ENCODE measurements at places on chromosomes 3 and 15. TPM values are rescaled to one million over a fixed set of nuclear protein-coding genes. Genes with fewer than 3 reads are reported as not detected.
A peak's percentile ranks its signal among the peaks of the same experiment; 100 is the strongest.

GRCh38 chr3:184176377-184177330 lies 2.0 kb downstream of the AP2M1 start:
- DNase-seq = peak; percentile 50

- DNase-seq = no peak
Measured at GRCh38 chr15:21270474-21270873, 169.8 kb downstream of the POTEB3 start.

- no peak for DNase-seq
Measured at GRCh38 chr3:12041446-12042041, 37.4 kb downstream of the SYN2 start.

GRCh38 chr3:192042116-192042515 lies 581.2 kb downstream of the PYDC2 start:
- DNase-seq = no peak

- no peak for DNase-seq
Measured at GRCh38 chr3:49305608-49306007, 28.6 kb upstream of the C3orf62 start.

GRCh38 chr3:8560366-8561007 lies 58.9 kb downstream of the LMCD1 start:
- no peak for DNase-seq

- DNase-seq = no peak
Measured at GRCh38 chr3:72145506-72146380, 360.8 kb upstream of the PROK2 start.

DNA sequence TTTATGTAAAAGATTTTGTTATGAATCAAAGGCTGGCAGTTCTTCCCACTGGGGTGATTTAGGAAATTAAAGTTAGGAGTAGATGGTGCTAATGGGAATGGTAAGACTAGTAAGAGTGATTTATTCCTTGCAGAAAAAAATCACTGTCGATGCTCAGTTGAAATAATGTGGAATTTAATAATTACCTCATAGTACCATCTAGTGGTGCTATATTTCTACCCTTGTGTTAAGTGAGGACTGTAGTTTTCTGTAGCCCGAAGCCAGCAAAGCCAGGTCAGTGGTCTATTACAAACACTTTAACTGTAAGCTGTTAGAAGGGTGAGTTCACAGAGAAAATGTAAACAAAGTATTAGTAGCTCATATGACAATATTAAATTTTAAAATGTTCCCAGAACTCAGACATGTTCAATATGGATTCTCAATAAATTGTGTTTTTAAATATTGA lies 39.5 kb upstream of the GOLGA8J start:
- DNase-seq = no peak

- no peak for DNase-seq
Measured at GRCh38 chr3:193662757-193663322, 69.8 kb downstream of the OPA1 start.

GRCh38 chr3:22779737-22780136 lies 423.4 kb upstream of the UBE2E2 start:
- DNase-seq = no peak

- no peak for DNase-seq
Measured at GRCh38 chr3:3429841-3430240, 250.3 kb upstream of the CRBN start.

DNA sequence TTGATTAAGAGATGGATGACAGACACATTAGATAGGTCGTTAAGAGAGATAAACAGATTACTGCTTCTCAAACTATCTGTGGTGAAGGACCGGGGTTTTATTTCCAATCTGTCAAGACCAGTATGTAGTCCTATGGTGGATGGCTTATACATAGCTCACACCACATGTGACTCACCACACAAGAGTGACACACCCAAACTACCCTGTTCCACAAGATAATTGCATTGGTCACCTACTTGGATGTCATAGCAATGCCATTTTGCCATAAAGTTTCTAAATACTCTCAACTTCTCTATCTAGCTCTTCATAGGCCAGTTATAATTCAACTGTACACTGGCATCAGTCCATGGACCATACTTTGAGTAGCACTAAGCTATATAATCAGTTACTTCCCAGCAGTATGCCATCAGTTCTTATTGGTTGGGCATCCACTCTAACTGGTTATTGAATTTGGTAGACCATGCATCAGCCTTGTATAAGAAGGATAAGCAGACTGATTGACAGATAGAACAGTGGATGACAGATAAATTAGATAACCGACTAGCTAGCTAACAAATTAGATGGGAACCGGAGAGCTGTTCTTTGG lies 11.6 kb downstream of the WWTR1 start:
- no peak for DNase-seq

DNA sequence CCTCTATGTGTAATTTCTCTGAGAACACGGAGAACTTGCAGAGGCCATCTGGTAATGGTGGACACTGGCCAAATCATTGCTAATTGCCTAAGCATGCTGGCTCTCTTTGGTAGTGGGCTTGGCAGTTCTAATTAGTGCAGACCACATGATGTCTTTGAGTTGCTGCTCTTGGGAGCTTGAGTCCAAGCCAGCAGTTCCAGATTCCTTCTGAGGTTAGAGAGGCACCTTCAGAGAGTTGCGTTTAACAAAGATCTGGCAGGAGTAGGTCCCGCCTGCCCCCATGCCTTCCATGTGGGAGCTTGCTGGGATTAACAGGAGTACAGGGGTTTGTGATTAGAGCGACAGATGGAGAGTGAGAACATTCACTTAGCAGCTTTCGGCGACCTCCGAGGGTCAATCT lies 449.0 kb upstream of the LMCD1 start:
- DNase-seq = peak; percentile 46

DNA sequence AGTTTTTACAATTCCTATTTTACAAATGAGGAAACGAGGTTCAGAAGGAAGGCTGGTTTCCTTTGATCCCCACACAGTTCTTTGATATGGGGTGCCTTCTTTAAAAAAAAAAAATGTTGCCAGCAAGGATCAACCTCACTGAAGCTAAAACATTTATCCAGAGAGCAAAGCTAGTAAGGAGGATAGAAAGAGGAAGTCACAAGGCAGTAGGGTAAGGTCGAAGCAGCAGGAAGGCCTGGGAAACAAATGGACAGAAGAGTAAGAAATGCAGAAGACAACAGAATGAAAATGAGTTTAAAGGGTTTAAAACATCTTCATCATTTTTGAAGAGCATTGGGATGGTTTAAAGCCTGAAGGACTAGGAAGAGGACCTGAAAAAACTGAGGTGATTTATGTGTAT lies 30.6 kb upstream of the CP start:
- DNase-seq = no peak

DNA sequence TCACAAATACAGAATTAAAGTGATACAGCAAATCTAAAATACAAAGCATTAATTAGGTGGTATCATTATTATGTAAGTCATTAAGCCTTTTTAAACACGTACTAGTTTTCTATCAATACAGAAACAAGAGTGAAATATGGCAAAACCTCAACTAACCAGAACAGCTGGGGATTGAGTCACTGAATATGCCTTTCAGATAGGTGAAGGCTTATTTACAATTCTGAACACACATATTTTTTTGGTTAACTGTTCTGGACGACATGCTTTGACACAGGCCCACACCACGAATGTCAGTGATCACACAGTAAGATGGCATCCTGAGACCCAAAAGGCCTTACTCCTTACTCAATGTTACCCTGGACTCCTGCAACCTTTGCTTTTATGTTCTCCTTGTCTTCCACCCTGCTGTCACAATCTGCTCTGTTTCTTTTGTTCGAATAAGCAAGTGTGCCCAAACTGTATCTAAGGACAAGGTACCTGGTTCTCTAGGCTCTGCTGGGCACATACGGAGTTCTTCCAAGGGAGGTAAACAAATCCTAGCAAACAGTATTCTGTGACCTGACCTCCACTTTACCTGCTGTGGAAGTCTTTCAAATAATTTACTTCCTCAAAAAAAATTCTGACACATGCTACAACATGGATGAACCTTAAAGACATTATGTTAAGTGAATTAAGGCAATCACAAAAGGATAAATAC lies 7.0 kb downstream of the SFMBT1 start:
- DNase-seq = no peak

DNA sequence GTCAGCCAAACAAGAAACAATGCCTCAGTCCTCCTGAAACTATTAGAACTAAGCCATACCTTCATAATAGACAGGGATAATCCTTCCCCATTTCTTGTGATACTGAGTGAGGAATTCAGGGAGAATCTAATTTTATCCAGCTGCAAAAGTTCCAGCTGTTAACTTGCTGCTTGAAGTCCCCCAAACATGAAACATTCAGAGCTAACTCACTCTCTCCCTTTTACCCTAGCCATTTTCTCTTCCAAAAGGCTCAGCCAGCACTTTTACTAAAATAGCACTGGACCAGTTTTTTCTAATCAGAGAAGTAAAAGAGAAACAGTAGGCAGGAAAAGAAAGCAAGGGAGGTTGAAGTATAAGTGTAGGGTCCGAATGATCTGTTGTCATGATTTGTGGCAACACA lies 268.1 kb downstream of the TAFA4 start:
- no peak for DNase-seq

- DNase-seq = peak; percentile 62
Measured at GRCh38 chr3:125440559-125440955, 65.4 kb upstream of the ZNF148 start.

- no peak for DNase-seq
Measured at GRCh38 chr3:54758461-54758860, 169.4 kb downstream of the LRTM1 start.

GRCh38 chr15:60661080-60661645 lies 182.2 kb upstream of the ICE2 start:
- no peak for DNase-seq

DNA sequence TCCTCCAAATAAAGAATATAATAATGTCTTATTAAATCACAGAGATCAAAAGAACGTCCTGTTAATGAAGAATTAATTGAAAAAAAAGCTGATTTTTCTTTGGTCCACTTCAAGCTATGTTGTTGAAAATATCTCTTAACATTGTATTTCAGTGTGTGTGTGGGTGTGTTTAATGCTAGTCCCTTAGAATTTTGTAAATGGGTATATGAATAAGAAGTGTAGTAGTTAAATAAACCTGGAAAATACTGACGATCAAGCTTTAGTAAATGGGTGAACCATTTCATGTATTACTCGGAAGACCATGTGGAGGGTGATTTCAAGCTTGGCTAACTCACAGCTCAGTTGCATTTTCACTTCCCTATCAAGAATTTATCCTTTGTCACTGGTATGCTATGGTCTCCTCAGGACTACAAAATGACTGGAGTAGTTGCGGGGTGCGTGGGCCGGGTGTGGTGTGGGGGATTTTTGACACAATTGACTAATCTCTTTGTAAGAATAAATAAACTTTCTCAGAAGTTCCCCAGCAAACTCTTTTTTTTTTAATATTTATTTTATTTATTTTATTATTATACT lies 586.4 kb downstream of the GRM7 start:
- no peak for DNase-seq

- DNase-seq = peak; percentile 40
Measured at GRCh38 chr3:67790043-67790442, 135.6 kb upstream of the SUCLG2 start.

DNA sequence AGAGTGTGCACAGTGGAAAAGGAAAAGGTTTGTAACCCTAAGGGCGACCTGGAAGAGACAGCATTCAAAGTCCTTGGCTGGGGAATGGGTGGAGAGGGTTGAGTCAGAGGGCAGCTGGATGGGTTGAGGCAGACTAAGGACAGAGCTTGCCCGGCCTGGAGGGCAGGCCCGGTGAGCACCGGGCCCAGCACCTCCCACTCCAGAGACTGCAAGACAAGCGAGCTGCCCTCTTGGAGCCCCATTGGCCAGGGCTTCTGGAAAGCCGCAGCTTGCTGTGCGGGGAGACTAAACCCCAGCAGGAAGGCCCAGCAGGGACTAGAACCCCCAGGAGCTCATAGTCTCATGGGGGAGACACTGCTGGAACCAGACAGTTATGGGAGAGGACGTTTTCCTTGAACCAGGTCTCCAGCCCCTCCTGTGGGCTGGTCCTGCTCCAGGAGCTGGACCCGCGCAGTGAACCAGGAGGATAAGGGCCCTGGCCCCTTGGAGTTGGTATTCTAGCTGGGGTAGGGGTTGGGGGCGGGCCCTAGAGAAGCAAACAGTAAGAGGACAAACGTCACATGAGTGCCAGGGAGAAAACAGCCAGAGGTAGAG lies 59.1 kb downstream of the RGMA start:
- no peak for DNase-seq

DNA sequence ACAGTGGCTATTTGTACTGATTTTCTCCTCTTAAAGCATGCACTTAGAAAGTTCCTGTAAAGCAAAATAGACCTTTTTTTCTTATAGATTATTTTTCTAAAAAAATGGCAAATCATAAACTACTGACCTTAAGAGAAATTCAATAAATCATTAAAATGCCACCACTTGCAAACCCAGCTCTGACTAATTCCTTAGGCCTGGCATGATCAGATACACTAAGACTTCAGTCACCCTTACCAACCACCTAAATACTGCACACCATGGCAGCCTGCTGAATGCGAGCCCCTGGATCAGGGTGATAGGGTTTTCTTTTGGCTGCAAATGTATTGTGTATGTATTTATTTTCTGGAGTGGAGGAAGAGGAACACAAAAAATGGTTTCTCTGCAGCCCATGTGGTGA lies 370.6 kb upstream of the TBL1XR1 start:
- DNase-seq = no peak

- DNase-seq = peak; percentile 24
Measured at GRCh38 chr3:183210862-183211341, 42.2 kb upstream of the B3GNT5 start.

The GABRG3 gene
- not detected for total RNA-seq

The PLCH1 gene
- 8.0 TPM for total RNA-seq

The RFTN1 gene
- 11.4 TPM for total RNA-seq

The STRIT1 gene
- total RNA-seq = 0.72 TPM

The GLDN gene
- total RNA-seq = 20.7 TPM

The EIF4A2 gene
- 535 TPM for total RNA-seq

The ECT2 gene
- total RNA-seq = 11.2 TPM

The TMCC1 gene
- total RNA-seq = 52.9 TPM

The RRP9 gene
- total RNA-seq = 11.9 TPM

The AGTR1 gene
- total RNA-seq = 1.9 TPM

The KY gene
- total RNA-seq = 1.6 TPM

The PLAAT1 gene
- total RNA-seq = 0.58 TPM

The DUOX1 gene
- total RNA-seq = 23.4 TPM

The FOXB1 gene
- total RNA-seq = not detected

The ISLR gene
- total RNA-seq = 53.0 TPM

The PLA2G4E gene
- total RNA-seq = 0.09 TPM

The NR2F2 gene
- total RNA-seq = 288 TPM

The PIERCE2 gene
- 7.5 TPM for total RNA-seq

The PATL2 gene
- 2.2 TPM for total RNA-seq

The CDHR4 gene
- total RNA-seq = 0.09 TPM

The CCDC13 gene
- 1.4 TPM for total RNA-seq

The POC1A gene
- 3.4 TPM for total RNA-seq
